Fibroblast of skin of back (primary cell): ENCODE measurements at places on chromosomes 5 and 9.

DNA sequence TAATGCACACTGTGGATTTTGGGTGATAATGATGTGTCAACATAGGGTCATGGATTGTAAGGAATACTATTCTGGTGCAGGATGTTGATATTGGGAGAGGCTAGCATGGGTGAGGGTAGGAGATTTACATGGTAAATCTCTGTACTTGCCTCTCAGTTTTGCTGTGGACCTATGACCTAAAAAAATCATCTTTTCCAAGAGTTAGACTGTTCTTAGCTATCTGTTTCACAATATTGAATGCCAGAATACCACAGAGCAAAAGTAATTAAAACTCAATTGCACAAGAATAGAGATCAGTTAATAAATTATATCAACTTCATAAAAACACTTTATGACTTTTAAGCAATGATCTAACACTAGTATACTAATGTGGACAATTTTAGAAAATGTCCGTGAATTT, 651.6 kb downstream of the HTR1A start:
- no peak for DNase-seq

GRCh38 chr5:77518304-77518703, 26.2 kb upstream of the WDR41 start:
- peak; percentile 1 for DNase-seq

DNA sequence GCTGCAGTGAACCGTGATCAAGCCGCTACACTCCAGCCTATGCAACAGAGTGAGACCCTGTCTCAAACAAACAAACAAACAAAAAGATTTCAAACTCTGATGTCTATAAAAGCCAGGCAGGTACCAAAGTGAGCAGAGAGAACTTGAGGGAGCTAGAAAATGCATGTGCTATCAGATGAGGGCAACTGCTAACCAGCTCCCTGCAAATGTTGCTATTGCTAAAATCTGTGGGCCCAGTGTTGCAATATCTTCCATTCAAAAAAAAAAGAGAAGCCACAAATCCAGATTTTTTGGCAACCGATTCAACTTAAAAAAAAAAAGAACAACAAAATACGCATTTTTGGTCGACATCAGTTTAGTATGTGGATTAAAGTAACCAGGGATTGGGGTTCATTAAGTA, 5.5 kb downstream of the UBE2D2 start:
- no peak for DNase-seq

GRCh38 chr5:122401976-122402725, 90.1 kb downstream of the SNCAIP start:
- no peak for DNase-seq

- DNase-seq = no peak
These were observed 275.3 kb upstream of the TUT7 start for GRCh38 chr9:86629530-86629929.

DNA sequence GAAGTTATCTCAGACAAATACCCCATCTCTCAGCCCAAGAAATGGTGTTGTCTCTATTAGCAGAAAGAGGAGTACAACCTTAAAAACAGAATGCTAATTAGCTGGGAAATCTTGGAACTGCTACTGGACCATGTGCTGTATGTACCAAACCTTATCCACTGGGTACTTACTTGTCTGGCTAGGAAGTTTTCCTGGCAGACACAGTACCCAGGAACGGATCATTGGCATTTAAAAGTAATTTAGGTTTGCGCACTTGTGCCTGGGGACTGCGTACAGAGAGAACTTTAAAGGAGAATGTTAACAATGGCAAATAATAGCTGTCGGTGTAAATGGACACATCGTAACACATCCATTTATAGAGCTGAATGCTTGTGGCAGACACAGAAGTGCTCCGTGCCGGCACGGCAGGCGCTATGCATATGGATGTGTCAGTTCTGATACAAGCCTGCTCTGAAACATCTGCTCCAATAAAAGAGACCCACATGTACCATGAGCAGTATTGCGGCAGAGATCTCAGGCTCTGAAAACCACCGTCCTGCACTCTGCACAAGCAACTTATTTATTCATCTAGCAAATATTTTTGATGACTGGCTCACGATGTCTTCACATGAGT, 290.6 kb upstream of the PANK3 start:
- DNase-seq = peak; percentile 29

- no peak for DNase-seq
These were observed 35.3 kb downstream of the MAT2B start for GRCh38 chr5:163540696-163541095.

DNA sequence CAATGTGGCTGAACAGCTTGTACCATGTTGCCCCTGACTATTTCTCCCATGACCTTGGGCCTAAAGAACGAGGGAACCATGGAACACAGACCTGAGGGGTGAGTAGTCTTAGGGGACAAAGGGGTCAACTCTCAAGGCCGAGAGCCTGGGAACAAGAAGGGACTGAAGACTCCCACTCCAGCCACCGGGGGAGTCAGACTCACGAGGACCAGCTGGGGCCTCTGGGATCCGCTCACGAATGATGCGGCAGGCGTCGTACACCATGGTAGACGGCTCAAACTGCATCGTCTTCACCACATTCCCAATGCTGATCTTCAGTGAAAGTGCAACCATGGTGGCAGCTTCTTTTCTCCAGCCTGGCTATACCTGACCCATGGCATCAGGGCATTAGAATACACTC, 6.6 kb downstream of the TLN1 start:
- DNase-seq = no peak

GRCh38 chr5:143037708-143038107, 267.5 kb downstream of the ARHGAP26 start:
- DNase-seq = no peak

DNA sequence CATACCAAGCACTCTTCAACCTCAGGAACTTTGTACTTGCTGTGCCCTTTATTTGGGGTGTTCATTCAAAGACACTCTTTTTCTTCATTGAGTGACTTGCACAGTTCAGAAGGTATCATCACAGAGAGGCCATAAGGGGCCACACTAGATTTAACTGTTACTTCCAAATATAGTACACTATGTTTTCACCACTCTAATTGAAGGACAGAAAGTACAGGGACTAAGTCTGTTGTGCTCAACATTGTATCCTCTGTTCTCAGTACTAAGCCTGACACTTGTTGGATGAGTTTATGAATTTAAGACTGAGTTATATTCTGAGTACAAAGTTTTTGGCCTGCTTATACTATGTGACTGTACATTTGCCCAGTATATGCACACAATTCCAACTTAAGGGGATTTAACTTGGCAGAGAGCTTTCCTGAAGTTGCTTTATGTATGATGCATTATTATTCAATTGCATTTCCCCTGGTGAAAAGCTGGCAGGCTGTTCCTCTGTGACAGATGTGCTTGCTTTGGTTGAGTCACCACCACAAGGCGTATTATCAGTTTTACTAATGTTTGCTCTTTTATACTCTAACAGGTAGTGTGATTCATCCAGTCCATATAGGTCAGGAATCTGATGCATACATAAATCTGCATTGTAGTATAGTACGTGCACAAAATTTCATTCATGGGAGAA, 714.8 kb downstream of the TLR4 start:
- DNase-seq = no peak

DNA sequence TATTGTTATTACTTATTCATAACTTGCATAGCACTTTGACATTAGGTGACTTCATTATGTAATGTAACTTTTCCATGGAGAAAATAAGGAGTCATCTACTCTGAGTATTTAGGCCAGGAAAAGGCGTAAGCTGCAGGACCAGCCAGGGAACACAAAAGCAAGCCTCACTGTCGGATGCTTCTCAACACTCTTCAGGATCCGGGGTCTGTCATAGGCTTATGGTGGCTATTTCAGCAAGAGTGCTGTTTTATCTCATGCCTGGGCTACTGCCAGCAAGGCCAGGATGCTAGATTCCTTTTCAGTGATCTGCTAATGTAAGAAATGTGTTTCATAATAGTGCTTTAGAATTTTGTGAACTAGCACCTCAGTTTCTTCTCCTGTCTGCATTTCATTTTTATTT, 162.4 kb downstream of the CHSY3 start:
- peak; percentile 65 for DNase-seq

- no peak for DNase-seq
These were observed 62.3 kb downstream of the NIPSNAP3B start for GRCh38 chr9:104826079-104826775.

DNA sequence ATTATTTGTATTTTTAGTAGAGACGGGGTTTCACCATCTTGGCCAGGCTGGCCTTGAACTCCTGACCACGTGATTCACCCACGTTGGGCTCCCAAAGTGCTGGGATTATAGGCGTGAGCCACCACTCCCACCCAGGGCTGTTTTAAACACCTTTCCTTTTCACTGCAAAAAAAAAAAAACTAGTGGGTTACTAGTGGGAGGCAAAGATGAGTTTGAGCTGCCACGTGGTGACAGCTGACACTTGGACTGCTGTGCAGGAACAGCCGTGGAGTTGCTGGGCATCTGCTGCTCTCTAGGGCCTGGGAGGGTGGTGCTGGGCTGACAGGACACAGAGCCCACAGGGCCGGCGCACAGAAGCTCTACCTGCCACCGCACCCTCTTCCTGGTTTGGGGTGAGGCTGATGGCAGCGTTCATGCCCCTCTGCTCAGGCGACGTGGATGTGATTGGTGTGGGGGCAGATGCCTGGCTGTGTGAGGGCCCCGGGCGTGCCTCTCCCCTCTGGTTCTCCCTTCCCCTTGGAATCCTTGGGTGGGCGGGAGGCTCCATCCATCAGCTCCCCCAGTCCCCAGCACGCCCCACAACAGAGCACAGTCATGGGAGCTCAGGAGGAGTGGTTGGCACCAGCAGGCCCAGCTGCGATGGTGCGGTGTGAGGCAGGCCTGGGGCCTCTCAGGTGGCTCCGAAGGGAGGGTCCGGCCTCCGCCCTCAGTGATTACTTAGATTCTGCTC, 16.9 kb downstream of the RABL6 start:
- no peak for DNase-seq

DNA sequence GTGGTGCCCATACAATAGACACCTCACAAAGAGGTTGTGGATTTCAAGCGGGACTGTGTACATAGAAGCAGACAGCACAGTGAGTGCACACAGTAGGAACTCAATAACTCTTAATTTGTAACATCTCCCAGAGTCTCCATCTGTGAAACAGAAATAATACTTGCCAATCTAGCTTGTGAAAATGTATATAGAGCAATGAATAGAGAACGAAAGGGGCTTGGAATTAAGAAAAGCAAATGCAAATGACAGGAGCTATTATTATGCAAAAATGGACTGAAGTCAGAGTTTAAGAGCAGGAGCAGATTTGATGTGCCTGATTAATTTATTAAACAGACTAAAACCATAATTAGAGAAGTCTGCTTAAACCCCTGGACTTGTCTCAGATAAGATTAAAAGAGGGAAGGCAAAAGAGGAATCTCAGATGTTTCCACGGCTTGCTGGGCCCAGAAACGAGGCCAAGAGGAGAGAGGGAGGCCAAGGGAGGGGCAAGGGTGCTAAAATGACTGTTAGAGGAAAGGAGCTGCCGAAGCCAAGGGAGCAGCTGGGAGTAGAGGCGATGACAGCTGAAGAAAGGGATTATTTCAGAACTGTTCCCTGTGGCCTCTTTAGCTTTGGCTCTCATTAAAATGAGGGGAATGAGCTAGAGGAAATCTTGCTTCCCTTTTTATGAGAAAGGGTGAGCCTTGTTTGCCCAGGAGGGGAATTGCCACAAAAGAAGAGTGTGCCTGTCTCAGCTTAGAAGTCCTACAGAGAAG, 72.1 kb downstream of the FEM1C start:
- DNase-seq = no peak

- no peak for DNase-seq
These were observed 570.1 kb downstream of the CDK5RAP2 start for GRCh38 chr9:120009856-120010255.

DNA sequence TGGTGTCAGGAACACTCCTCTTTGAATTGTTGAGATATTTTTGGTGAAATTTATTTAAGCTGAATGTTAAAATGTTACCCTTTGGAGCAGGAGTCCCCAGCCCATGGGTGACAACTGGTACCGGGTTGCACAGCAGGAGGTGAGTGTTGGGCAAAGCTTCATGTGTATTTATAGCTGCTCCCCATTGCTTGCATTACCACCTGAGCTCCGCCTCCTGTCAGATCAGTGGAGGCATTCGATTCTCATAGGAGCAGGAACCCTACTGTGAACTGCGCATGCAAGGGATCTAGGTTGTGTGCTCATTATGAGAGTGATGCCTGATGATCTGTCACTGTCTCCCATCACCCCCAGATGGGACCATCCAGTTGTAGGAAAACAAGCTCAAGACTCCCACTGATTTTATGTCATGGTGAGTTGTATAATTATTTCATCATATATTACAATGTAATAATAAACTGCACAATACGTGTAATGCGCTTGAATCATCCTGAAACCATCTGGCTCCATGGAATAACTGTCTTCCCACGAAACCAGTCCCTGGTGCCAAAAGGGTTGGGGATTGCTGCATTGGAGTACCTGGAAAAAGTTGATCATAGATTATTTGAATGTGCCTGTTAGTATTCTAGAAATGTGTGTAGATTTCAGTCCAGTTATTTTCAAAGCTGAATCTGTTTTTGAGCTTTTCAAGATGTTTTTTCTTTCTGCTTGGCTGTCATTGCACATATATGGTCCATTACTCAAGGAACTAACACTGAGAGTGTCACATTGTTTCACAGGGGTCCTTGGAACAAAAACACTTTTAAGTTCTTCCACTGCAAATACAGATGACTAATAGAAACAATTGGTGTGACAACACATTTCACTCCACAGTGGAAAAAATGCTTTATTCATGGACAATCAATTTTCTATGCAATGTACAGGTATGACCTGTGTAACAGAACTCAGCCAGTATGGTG, 104.6 kb upstream of the TNFAIP8 start:
- DNase-seq = no peak

DNA sequence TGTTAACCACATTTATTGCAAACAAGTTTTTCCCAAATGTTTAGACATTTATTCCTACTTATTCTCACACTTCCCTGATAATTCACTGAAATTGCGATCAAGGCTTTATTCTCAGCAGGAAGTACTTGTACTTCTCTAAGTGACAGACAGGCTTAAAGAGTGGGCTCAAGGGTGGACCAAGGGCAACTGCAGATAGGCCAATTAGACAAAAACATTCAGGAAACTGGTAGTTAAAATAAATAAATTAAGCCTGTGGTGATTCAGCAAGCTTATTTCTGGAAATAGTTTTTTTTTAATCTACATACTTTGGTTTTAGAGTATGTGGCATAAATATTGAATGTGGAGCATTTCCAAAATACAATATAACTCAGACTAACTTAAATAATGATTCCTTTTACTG, 136.1 kb downstream of the UGCG start:
- DNase-seq = peak; percentile 84

DNA sequence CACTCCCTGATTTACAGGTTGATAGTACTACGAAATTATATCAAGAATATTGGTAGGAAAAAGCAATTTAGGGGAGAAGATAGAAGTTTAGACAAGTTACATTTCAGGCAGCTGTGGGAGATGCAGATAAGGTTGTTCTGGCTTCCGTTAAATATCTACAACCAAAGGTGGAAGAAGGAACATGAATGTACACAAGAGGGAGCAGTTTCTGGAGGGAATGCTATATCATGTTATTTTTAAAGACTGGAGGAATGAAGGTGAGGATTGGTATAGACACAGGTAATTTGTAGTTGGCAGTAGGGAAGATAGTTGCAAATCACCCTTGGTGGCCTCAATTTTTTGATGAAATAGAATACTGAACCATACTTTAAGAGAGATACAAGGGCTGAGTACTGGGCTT, 187.3 kb upstream of the NMUR2 start:
- no peak for DNase-seq
